ENCODE measurements at places on chromosomes 7 and 10.

- DNase-seq: no peak
Observed at GRCh38 chr10:34826221-34826620, 11.1 kb upstream of the PARD3 start.

- no peak for DNase-seq
Observed at GRCh38 chr10:125060026-125060425, 100.3 kb downstream of the CTBP2 start.

- DNase-seq: peak; percentile 9
Observed at GRCh38 chr7:126608339-126608776, 644.4 kb downstream of the GRM8 start.

GRCh38 chr7:3294432-3295100 is 6.5 kb upstream of the SDK1 start:
- DNase-seq: peak; percentile 55

DNA sequence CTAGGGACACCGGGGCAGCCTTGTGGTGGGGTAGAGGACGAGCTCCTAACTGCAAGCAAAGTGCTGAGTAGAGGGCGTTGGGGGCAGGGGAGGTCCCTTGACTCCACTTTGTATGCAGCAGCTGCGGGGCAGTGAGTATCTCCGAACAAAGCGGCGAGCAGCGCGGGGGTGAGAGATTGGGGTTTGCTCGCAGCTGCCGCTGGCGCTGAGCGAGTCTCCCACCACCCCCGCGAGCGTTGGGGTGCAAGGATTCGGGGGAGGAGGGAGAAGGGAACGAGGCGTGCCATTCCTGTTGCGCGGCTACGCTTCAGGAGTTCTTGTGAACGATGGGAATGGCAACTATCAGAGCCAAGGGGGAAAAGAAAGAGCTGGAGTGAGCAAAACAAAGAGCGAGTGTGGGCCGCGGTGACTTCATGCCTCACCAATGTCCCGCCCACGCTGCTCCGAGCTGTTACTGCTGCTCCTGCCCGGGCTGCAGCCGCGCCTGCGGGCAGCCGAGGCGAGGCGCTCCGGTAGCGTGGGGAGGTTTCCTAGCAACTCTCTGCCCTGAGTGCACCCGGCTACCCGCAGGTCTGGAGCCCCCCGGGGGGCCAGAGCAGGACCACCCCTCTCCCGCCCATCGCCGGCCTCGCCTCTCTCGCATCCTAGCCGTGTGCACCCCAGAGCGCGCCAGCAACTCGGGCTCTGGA is at the start of gene ITGB8:
ITGB8 (plus strand) TSS at position 662 of the 689 bp plus-strand sequence. CDS start 907 bp downstream, outside the sequence.
- peak; percentile 86 for DNase-seq

DNA sequence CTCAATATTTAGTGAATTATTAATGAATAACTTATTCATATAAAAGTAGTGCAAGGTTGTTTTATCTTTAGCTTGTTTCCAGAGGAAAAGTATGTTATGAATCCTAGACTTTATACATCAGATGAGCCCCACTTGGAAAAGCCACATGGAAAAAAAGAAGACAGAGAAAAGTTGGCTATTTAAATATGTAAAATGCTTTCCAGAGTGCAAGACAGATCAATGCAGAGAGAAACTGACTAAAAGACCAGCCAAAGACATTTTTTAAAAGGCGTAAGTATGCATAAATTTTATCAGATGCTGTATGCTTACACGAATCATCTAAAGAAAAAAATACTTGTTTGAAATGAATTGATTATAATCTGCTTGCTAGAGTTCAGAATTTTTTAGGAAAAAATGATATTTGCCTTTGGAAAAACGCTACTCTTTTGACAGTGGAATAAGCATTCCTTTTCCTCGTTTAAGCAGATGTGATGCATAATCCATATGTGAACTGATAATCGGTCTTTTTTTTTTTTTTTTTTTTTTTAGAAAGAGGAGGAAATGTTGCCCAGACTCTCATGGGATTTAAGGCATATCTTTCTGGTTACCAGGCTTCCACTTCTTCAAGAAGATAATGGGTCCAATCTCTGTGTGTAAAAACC is 70.7 kb downstream of the RELN start:
- no peak for DNase-seq

GRCh38 chr10:77290528-77291155 is 347.0 kb downstream of the KCNMA1 start:
- no peak for DNase-seq

GRCh38 chr7:23018750-23019149 is 4.8 kb upstream of the HYCC1 start:
- DNase-seq: no peak
